ENCODE measurements at places on chromosomes 11 and 22.

- no peak for DNase-seq
These were observed 1480.0 kb downstream of the TBC1D22A start for GRCh38 chr22:48242461-48242864.

DNA sequence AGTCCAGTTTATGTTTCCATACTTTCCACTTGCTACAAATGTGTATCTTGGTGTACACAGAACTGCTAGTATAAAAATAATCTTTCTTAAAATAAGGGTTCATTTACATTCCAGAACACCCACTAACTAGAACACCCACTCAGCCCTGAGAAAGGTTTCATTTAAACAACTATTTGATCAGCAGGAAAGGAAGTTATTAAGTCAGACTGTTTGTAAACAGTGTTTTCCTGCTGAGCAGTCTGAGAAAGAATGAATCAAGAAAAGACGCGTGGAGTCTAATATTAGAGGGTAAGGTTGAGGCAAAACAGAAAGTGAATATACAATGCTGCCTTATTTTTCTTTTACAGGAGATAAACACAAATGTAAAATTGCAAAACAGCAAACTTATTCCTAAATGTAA, 32.7 kb downstream of the NARS2 start:
- DNase-seq, result no peak

DNA sequence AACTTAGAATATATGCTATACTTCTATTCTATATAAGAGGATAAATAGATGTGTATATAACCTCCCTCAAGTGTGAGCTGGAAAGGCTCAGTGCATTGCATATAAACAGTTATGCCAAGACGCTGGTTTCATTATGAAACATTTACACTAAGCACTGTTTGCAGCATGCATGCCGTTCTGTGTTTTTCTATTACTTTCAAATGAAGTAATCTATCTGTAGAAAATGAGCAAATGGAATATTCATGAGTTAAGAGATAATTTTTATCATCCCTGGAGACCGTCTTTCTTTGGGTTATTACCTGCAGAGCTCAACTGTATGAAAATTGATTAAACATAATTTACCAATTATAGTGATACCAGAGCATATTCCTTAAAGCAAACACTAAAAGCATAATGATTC, 925.7 kb upstream of the CCDC90B start:
- no peak for DNase-seq

- DNase-seq, result no peak
These were observed 140.8 kb upstream of the BDNF start for GRCh38 chr11:27841023-27841422.

GRCh38 chr11:42528911-42529310, 782.9 kb upstream of the API5 start:
- DNase-seq, result no peak

DNA sequence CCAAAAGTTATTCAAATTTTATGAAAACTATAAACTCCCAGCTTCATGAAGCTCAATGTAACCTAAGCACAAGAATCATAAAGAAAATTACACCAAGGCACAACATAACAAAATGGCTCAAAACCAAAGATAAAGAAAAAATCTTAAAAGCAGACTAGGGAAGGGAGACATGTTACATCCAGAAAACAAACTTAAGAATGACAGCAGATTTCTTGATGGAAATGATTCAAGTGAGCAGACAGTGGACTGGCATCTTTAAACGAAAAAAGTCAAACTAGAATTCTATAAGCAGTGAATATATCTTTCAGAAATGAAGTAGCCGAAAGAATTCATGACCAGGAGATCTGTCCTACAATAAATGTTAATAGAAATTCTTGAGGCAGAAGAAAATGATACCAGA, 75.6 kb downstream of the SHANK2 start:
- DNase-seq, result no peak

DNA sequence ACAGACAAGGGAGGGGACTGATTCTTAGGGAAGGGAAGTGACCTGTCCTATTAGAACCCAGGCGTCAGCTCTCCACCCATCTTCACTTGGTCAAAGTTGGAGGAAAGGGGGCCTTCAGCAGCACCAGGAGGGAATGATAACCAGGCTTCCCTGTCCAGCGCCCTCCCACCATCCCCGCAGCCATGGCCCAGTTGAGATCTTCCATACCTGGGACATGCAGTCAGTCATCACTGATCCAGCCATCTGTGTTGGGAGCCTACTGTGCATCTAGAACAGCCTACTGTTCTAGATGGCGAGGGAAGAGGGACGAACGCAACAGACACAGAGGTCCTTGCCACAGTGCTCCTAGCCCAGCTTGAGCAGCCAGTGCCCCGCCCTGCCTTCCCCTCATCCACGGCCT, 40.6 kb downstream of the PDGFB start:
- DNase-seq, result no peak

GRCh38 chr22:17387356-17387755, 18.1 kb downstream of the CECR2 start:
- no peak for DNase-seq

- no peak for DNase-seq
These were observed 10.9 kb downstream of the TCIRG1 start for GRCh38 chr11:68049509-68050370.

GRCh38 chr11:123531325-123531724, 101.3 kb downstream of the GRAMD1B start:
- no peak for DNase-seq

GRCh38 chr11:117872420-117872961, 4.0 kb downstream of the FXYD6 start:
- DNase-seq, result no peak

DNA sequence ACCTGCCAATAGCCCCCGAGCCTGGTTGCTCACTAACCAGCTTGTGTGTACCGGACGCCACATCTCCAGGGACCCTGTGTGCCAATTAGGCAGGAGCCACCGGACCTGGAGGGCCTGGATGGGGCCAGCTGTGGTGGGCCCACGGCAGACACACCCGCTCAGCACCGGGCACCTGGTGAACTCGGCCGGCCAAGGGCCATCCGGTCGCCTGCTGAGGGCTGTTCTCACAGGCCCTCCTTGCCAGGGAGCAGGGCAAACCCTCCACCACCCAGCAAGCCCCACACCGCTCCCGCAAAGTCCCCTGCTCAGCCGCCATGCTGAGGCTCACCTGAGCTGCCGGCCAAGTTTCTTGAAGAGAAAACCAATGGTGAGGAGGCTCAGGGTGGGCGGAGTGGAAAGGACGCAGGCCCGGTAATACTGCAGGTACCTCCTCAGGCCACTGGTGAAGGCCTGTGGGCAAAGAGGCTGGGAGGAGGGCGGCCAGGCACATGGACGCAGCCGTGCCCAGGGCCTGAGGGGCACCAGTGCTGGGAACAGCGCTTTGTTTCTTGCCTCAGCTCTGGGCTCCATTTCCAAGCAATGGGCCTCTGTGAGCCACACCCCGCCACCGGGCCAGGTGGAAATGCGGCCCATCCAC, 17.1 kb downstream of the TUBGCP6 start:
- no peak for DNase-seq

GRCh38 chr11:36453678-36454077, 56.4 kb downstream of the TRAF6 start:
- DNase-seq, result no peak

DNA sequence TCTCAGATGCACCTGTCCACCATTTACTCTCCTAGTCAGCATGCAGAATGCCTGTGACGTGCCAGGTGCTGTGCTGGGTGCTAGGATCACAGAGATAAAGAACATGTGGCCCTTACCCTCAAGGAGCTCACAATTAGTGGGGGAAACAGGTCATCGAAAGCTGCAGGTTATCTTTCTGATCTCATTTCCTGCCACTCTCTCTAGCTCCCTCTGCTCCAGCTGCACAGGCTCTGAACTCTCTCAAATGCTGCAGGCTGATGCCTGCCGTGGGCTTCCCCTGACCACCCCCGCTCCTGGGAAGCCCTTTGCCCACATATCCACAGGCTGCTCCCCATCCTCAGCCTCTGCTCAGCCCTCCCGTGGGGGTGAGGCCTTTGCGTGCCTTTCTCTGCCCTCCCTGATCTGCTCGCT, 29.6 kb downstream of the SHANK3 start:
- no peak for DNase-seq

DNA sequence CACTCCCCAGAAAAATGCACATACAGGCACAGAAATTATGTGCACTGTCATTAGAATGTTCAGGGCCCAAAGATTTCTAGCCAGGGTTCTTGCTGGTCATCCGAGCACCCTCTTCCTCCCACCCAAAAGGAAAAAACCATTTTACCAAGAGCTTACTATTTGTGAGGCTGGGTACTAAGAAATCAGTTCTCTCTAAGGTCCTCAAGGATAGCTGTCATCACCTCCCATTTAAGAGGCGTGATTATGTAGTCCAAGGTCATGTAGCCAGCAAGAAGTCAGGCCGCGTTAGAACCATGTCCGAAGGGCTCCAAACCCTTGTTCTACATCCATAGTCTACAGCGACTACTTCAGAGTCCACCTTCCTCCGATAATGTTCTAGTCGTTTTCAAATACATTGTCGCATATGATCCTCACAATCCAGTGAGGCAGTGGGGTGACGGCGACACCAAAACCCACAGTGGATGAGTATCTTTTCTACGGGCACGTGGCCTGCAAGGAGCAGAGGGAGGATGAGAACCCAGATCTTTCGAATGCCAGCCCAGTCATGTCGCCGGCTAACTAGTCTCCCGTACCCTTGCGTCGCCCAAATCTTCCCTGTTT, 634 bp downstream of the TIMM8B start:
- no peak for DNase-seq

DNA sequence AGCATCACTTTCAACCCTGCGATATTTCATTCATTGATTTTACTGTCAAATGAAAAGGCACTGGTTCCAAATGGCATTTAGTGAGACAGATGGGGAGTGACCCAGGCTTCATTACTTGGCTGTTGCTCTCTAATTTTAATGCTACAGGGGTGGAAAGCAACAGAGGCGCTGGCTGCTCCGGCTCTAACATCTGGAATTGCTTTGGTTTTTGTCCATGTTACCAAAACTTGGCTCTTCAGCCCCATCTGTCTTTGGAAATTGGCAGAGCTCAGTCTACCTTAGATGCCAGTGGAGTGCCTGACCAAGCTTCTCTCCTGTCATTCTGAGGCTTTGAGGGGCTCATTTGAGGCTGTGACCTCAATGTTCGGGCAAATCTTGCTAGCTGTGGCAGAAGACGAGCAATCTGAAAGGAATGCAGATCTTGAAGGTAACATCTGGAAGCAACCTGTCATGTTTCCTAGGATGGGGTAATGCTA, 409.5 kb upstream of the SYN3 start:
- DNase-seq, result no peak

DNA sequence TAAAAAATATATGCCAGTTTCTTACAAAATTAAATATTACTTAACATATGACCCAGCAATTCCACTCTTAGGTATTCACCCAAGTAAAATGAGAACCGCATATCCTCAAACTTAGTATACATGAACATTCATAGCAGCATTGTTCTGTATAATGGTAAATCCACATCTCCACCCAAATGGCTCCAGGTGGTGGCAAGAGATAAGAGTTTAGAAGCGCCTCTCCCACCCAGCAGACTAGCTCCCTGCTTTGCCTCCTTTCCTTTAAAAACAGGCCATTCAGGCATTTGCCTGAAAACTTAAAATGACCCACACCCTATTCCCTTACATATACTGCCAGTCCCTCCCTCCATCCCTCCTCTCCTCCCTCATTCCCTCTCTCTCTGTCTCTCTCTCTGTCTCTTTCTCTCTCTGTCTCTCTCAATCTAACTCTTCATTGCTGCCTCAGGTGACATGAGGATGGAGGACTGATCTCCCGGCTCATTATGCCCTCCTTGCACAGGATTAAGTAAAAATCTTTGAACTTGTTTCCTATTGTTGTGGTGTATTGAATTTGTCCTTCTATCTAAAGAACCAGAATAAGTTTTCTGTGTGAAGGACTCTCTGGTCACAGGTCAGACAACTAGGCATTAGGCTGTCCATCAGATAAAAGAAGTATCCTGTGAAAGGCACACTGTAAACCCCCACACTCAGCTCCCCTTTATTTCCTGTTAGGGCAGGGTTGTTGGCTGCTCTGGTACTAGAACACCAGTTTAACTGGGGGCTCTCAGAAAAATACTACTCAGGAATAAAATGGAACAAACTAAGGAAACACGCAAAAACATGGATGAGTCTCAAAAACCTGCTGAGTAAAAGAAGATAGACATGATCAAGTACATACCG, 48.3 kb downstream of the RRP8 start:
- DNase-seq, result no peak

GRCh38 chr11:95739108-95739938, 50.3 kb downstream of the FAM76B start:
- DNase-seq, result no peak

- DNase-seq, result no peak
These were observed 896.9 kb downstream of the KCNA4 start for GRCh38 chr11:29119707-29120618.

DNA sequence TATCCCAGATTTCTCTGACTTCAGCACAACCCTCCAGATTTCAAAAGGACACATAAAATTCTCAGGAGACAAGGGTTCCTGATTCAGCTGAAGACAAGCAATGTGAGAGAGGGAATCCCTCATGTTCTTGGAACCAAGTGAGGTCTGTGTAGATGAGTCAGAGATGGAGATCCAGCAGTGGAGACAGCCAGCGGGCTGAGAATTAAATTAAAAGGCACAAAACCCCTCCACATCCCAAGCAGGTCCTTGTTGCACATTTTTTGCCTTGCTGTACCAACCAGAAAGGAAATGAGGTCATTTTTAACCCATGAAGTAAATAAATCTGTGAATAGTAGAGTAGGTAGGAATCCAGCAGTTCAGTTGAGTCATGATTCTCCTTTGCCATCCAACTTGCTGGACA, 9.7 kb downstream of the MTNR1B start:
- no peak for DNase-seq

DNA sequence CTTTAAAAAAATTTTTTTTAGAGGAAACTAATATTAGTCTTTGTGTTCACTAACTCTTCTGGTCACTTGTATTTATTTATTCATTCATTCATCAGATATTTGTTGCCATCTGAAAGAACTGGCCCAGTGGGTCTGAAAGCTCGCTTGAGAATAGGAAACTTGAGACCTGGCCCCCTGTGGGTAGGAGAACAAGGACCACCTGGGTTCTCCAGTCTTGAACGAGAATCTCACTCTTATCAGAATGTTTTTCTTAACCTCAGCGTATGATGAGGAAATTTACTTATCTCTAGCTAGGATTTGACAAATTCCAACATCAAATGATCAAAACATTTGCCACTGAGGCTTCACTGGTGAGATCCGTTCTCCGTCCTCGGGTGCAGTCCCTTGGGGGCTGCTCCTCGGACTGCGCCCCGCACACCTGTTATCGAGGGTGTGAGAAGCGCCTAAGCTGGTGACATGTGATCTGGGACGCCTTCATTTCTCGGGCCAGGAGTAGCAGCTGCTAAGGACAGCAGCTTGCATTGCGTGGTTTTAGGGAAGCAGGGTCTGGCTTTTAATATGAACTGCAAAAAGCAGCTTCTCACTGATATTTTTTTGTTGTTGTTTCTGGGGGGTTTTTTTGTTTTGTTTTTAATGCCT, 6.3 kb downstream of the C22orf31 start:
- DNase-seq, result no peak

- DNase-seq, result no peak
These were observed 10.0 kb downstream of the CD6 start for GRCh38 chr11:60981515-60981914.

Data from cortex of kidney (tissue), 1 donor.